ENCODE measurements at places on chromosomes 6 and 20. TPM values are rescaled to one million over a fixed set of nuclear protein-coding genes. Genes with fewer than 3 reads are reported as not detected.
A peak's percentile ranks its signal among the peaks of the same experiment; 100 is the strongest.

DNA sequence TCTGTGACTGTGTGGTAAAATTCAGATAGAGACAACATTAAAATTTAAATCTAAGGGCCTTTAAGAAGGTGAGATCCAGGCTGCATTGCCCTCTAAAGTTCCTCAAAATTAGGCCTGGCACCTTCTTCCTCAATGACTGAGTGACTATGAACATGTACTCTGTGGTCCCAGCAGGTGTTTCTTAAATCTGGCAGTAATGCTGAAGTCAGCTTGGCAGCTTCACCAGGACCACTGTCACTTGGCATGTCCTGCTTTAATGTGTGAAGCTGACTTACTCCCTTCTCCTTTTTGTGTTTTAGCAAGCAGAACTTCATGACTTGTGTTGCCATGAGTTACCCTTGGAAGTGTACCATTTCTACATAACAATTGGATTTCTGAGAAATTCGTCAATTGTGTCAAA lies 141.7 kb downstream of the NKAIN2 start:
- no peak overlapping the region for H3K4me3 ChIP-seq
- H3K27ac ChIP-seq = no peak overlapping the region
- no peaks in the 10 kb centered on the region for H3K4me1 ChIP-seq
- H3K36me3 ChIP-seq = no peaks in the 10 kb centered on the region

DNA sequence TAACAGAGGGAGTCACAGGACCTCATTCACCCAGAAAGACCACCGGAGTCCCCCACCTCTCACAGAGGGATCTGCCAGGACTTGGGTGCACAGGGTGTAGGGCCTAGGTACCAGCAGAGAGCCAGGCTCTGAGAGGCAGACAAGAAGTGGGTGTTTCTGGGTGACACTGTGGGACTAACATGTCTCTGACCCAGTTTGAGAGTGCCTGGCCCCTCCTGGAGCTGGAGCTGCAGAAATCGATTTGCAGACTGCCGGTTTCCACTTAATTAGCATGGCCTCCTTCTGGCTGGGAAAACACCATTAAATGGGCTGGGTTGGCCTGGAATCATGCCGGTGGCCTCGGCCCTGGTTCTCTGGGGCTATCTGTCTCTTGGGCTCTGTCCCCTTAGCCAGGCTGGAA lies 59.2 kb downstream of the PPP1R16B start:
- H3K27ac ChIP-seq = no peak overlapping the region
- peaks cover 32% of the 10 kb centered on the region for H3K36me3 ChIP-seq
- DNase-seq = no peak
- peaks cover 58% of the 10 kb centered on the region for H3K4me1 ChIP-seq
- H3K4me3 ChIP-seq = no peak overlapping the region
- H3K27me3 ChIP-seq = no peaks in the 10 kb centered on the region

Gene ECT2L
- total RNA-seq = not detected

DNA sequence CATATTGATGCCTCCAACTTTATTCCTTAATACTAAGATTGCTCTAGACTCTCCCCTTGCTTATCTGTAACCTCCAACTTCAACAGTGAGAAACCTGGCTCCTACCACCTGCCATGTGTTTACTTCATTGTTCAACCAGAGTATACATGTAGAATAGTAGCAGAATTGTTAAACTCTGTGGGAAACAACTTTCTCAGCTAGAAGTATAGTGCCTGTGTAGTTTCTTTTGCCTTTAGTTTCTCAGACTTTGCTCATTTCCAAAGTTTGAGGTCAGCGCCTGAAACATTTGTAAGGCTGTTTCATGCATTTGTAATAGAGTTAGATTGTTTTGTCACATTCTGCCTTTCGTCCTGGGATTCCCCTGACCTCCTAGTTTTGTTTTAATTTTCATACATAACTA lies 34.9 kb upstream of the HECA start:
- no peak overlapping the region for H3K4me3 ChIP-seq
- no peaks in the 10 kb centered on the region for H3K27me3 ChIP-seq
- no peak for DNase-seq

GRCh38 chr6:100461917-100462705 lies 2.6 kb downstream of the SIM1 start:
- no peak overlapping the region for H3K27ac ChIP-seq
- peaks cover 91% of the 10 kb centered on the region for H3K27me3 ChIP-seq
- H3K4me1 ChIP-seq = peaks cover 32% of the 10 kb centered on the region
- no peak for DNase-seq
- peaks cover 47% of the 10 kb centered on the region for H3K36me3 ChIP-seq

- H3K36me3 ChIP-seq = peaks cover 38% of the 10 kb centered on the region
- DNase-seq = no peak
Measured at GRCh38 chr20:38883981-38884733, 42.1 kb upstream of the FAM83D start.

DNA sequence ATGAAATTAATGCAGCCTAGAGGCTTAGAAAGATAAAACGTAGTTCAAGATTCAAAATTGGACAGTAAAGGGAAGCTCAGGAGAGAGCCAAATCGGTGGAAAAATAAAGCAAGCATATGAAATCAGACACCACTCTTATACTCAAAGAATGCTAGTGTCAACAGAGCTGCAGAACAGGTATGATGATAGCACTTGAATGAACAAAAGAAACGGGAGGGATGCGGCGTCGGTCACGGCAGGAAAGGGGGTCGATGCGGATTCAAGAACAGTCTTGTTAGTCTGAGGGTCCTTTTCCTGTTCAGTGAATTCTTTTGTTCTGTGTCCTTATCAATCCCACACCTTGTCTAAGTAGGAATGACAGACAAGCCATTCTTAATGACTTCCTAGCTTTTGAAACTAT lies 114.4 kb downstream of the FOXC1 start:
- no peaks in the 10 kb centered on the region for H3K4me1 ChIP-seq
- DNase-seq = no peak
- no peaks in the 10 kb centered on the region for H3K27me3 ChIP-seq
- H3K4me3 ChIP-seq = no peak overlapping the region
- H3K27ac ChIP-seq = no peak overlapping the region

Gene SLC17A3
- 0.96 TPM for total RNA-seq

GRCh38 chr20:63215101-63216040 lies 560 bp downstream of the YTHDF1 start:
- DNase-seq = peak; percentile 35
- peak overlapping the region; percentile 94 for H3K4me3 ChIP-seq
- peaks cover 45% of the 10 kb centered on the region for H3K4me1 ChIP-seq
- H3K27ac ChIP-seq = peak overlapping the region; percentile 82
- H3K27me3 ChIP-seq = peaks cover 2% of the 10 kb centered on the region

- H3K4me1 ChIP-seq = no peaks in the 10 kb centered on the region
- no peaks in the 10 kb centered on the region for H3K27me3 ChIP-seq
- H3K27ac ChIP-seq = no peak overlapping the region
- no peaks in the 10 kb centered on the region for H3K36me3 ChIP-seq
- DNase-seq = no peak
- H3K4me3 ChIP-seq = no peak overlapping the region
Measured at GRCh38 chr6:112481211-112481610, 134.1 kb downstream of the RFPL4B start.

DNA sequence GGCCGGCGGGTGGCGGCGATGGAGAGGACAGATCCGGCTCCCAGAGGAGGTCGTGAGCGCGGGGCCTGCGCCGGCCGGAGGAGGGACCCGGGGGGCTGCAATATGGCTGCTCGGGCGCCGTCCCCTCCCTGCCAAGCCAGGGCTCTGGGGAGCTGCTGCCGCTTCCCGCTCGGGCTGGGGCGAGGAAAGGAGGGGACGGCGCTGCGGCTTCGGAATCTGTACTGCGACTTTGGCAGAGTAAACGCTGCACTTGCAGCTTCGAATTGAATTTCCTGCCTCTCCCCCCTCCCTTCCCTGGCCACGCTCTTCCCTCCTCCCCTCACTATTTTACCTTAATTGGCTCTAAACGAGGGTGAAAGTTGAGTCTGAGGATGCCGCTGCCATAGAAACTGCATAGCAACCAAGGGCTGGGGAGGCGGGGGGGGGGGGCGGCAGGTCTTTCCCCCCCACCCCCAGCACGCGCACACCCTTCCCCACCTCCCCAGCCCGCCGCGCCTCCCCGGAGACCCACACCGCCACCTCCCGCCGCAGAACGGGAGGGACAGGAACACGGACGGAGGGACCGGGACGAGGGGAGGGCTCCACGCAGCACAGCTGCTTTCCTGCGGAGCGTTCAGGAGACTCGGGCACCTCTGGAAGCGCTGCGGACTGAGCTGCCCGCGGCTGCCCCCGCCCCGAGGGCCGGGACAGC lies 93.9 kb downstream of the RNASET2 start:
- H3K4me1 ChIP-seq = peaks cover 4% of the 10 kb centered on the region
- H3K4me3 ChIP-seq = peak overlapping the region; percentile 72
- no peak overlapping the region for H3K27ac ChIP-seq
- H3K27me3 ChIP-seq = peaks cover 26% of the 10 kb centered on the region
- peak; percentile 30 for DNase-seq

Gene TSBP1
- not detected for total RNA-seq

Gene KIF6
- not detected for total RNA-seq

DNA sequence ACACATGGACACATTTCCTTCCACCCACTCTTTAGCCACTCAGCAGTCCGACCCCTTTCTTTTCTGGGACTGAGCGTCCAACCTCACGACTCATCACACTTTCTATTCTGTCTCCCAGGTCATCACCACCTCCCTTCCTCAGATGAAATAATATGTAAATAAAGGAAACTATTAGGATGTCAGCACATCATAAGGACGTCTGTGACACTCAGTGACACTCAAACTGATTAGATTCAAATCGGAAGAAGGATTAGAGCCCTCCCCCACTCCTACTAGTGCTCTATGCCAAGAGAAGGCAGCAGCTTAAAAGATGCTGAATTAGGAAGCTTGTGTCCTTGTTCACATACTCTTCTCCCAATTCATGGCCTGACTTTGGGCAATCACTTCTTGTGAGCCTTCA lies 113.6 kb downstream of the TNFRSF21 start:
- H3K4me1 ChIP-seq = no peaks in the 10 kb centered on the region
- DNase-seq = no peak
- no peak overlapping the region for H3K4me3 ChIP-seq
- no peaks in the 10 kb centered on the region for H3K36me3 ChIP-seq
- no peak overlapping the region for H3K27ac ChIP-seq

Gene BHLHE23
- not detected for total RNA-seq

- H3K27me3 ChIP-seq = no peaks in the 10 kb centered on the region
- peaks cover 10% of the 10 kb centered on the region for H3K4me1 ChIP-seq
- peaks cover 26% of the 10 kb centered on the region for H3K36me3 ChIP-seq
- no peak for DNase-seq
Measured at GRCh38 chr6:7201732-7202541, 94.2 kb downstream of the RREB1 start.

Gene ARMC2
- 13.6 TPM for total RNA-seq

Gene TINAG
- not detected for total RNA-seq

GRCh38 chr6:105985098-105985815 lies 100.9 kb upstream of the PRDM1 start:
- no peak for DNase-seq
- peak overlapping the region; percentile 60 for H3K4me3 ChIP-seq
- no peaks in the 10 kb centered on the region for H3K27me3 ChIP-seq

DNA sequence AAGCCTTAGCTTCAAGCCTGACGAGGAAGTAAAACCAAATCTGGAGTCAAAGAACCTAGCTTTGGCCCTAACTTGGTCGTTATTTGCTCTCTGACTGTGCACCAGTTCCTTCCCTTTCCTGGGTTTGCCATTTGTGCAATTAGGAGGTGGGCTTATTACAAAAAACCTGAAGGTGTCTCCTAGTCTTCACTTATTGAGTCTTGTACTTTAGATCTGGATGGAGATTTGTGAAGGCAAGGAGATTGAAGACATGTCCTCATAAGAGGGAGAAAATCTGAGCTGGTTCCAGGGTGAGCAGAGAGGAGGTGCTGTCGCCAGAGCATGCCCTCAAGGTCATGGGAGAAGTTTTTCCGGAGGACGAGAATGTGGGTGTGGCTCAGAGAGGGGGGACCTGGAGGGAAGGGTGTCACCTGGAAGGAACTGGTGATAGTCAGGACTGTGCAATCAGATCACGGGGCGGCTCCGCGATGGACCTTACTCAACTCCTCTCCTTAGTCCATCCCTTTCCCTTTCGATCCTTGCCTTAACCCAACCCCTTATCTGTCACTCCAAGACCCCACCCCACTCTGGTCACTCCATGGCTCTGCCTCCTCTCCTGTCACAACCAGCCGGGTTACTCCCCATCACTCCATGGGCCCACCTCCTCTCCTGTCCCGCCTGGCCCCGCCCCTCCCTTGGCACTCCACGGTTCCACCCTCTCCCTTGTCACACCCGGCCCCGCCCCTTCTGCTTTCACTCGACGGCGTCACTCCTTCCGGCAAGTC lies 588 bp upstream of the ACSS2 start:
- no peak for DNase-seq
- peaks cover 7% of the 10 kb centered on the region for H3K36me3 ChIP-seq
- H3K4me3 ChIP-seq = peak overlapping the region; percentile 93
- peak overlapping the region; percentile 77 for H3K27ac ChIP-seq
- peaks cover 70% of the 10 kb centered on the region for H3K4me1 ChIP-seq

GRCh38 chr6:138383776-138384175 lies 6.1 kb downstream of the SMIM28 start:
- peaks cover 7% of the 10 kb centered on the region for H3K27me3 ChIP-seq
- H3K4me3 ChIP-seq = no peak overlapping the region
- H3K27ac ChIP-seq = no peak overlapping the region
- no peak for DNase-seq
- no peaks in the 10 kb centered on the region for H3K4me1 ChIP-seq
- H3K36me3 ChIP-seq = no peaks in the 10 kb centered on the region

DNA sequence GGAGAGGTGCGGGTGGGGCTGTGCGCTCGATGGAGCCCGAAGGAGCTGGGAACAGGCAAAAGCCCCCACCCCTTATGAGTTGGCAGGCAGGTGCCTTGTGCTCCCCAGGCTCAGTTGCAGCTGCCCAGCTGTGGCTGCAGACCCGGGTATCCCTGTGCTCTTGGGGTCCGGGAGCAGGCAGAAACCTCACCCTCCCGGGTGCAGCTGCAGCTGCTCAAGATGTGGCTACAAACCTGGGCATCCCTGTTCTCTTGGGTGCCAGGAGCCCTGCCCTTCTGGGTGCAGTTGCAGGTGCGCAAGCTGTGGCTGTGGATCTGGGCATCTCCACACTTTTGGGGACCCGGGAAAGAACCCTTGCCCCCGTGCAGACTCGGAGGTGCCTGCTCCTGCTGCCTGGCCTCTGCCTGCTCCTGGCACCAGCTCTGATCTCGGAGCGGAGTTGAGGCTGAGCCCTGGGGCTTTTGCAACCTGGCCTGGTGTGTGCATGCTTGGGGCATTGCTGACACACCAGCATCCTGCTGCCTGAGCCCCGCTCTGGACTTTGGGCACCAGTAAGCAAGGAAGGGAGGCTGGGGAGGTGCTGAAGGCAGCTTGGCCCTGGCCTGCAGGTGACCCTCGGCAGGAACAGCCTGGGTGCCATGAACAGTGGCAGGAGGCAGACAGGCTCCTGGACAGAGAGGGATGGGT lies 21.6 kb downstream of the OR2J3 start:
- H3K4me1 ChIP-seq = no peaks in the 10 kb centered on the region
- H3K27ac ChIP-seq = no peak overlapping the region
- no peak overlapping the region for H3K4me3 ChIP-seq
- no peak for DNase-seq

Gene GSTA3
- total RNA-seq = not detected

Gene GRM1
- not detected for total RNA-seq

Gene SLC35F1
- total RNA-seq = not detected

GRCh38 chr6:52994031-52994838 lies 849 bp downstream of the GSTA4 start:
- peaks cover 50% of the 10 kb centered on the region for H3K4me1 ChIP-seq
- H3K27ac ChIP-seq = peak overlapping the region; percentile 99
- peaks cover 21% of the 10 kb centered on the region for H3K36me3 ChIP-seq
- H3K4me3 ChIP-seq = peak overlapping the region; percentile 89

Gene CTAGE9
- total RNA-seq = not detected
